ENCODE measurements at places on chromosomes 7 and 10.

DNA sequence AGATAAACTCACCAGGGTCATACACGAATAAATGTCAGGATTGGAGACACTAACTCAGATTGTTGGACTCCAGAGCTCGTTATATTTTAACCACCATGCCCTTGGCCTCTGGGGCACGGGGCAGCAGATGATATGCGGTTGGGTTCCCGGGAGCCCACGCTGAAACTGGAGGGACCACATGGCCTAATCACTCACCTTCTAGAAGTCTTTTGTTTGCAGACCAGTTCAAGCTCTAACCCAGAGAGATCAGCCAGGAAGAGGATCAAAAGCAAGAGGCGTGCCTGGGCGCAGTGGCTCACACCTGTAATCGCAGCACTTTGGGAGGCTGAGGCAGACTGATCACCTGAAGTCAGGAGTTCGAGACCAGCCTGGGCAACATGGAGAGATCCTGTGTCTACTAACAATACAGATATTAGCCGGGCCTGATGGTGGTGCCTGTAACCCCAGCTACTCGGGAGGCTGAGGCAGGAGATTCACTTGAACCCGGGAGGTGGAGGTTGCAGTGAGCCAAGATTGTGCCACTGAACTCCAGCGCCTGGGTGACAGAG, 42.6 kb upstream of the ECHDC3 start:
- no peak for DNase-seq

DNA sequence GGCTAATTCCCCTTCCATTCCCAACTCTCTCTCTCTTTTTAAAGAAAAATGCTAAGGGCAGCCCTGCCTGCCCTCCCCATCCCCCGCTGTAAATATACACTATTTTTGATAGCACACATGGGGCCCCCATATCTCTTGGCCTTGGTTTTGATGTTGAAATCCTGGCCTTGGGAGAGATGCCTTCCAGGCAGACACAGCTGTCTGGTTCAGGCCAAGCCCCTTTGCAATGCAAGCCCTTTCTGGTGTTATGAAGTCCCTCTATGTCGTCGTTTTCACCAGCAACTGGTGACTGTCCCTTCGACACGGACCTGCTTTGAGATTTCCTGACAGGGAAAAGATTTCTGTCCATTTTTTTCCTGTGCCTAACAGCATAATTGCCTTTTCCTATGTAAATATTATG, 3.0 kb downstream of the ADRA2A start:
- no peak for DNase-seq

- DNase-seq: no peak
Measured at GRCh38 chr10:33381451-33382215, 47.2 kb upstream of the NRP1 start.

GRCh38 chr7:38905056-38905759, 3.8 kb downstream of the VPS41 start:
- DNase-seq: no peak

- no peak for DNase-seq
Measured at GRCh38 chr10:53833908-53834307, 967.1 kb downstream of the PCDH15 start.

GRCh38 chr7:94405506-94405905, 10.8 kb downstream of the COL1A2 start:
- DNase-seq: no peak

DNA sequence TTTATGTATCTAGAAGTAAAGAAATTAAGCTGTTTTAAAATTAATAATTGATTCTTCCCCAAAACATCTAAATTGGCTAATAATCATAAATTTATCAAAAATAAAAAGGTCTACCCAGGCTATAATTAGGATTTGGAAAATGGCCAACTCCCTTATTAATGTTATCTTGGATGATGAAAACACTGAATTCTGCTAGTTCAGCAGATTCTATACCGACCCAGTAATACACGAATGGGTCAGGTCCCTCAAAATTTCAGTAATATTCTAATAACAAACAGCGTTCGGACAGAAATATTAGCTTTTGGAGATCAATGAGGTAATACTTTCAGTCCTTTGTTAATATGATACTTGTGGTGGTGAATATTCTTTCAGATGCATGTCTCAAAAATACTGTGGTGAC, 360.7 kb upstream of the MGMT start:
- no peak for DNase-seq

DNA sequence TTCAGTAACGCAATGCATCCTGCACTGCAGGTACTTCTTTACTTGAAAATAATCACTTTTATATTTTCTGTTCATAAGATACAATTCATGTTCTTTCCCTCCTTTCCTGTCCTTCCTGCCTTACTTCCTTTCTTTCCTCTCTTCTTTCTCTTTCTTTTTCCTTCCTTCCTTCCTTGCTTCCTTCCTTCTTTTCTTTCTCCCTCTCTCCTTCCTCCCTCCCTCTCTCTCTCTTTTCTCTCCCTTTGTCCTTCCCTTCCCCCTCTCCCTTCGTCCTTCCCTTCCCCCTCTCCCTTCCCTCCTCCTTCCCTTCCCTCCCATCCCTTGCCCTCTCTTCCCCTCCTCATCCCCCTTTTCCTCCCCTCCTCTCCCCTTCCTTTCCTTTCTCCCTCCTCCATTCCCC, 227.8 kb upstream of the KLF6 start:
- no peak for DNase-seq

- no peak for DNase-seq
Measured at GRCh38 chr7:39623732-39624441, 515 bp downstream of the RALA start.

GRCh38 chr10:28326516-28327490, 23.9 kb upstream of the MPP7 start:
- no peak for DNase-seq

DNA sequence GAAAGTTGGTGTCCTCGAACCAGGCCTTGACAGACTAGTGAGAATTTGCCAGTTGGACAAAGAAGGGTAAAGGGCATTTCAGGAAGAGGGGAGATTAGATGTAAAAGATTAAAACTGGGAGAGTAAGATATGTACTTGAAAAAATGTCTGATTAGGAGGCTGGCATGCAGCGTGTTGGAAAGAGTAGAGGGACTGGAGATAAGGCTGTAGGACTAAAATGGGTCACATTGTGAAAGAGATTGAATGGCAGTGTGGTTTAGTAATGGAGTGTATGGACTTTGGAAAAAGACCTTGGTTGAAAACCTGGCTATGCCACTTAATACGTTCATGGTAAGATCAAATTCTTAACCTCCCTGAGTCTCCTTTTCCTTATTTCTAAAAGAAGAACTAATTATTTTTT, 14.1 kb downstream of the CREM start:
- DNase-seq: no peak

- no peak for DNase-seq
Measured at GRCh38 chr7:27165996-27166530, 726 bp upstream of the HOXA9 start.

GRCh38 chr7:75658369-75658768, 80.4 kb downstream of the HIP1 start:
- DNase-seq: no peak

- no peak for DNase-seq
Measured at GRCh38 chr10:106540645-106541044, 623.9 kb downstream of the SORCS1 start.

DNA sequence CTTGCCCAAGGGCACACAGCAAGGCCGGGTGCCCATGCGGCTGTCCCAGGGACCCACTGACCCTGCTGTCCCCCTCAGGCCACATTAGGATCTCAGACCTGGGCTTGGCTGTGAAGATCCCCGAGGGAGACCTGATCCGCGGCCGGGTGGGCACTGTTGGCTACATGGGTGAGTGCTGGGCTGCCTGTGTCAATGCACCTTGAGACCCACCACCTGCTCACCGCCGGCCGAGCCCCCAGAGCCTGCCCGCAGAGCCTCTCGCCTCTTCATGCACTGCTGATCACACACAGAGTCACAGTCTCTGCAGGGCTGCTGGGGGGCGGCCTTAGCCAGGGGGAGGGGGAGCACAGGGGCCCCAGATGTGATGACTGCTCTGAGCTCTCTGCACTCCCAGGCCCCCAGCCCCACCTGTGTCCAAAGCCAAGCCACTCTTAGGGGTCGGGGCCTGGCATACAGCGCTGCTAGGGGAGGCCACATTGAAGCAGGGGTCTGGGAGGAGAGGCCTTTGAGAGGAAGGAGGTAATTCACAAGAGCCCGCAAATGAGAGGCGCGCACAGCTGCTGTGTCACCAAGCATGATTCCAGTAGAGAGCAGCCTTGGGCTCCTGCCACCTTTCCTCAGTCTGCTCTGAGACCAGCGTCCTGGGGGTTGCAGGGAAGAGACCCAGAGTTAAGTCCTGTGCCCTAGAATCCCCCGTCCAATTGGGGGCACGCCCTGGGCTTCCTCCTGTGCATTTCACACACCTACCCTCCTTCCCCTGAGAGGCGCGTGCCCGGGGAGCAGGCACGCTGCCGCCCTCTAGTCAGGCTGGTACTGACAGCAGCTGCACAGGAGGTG, 100.4 kb downstream of the RGS10 start:
- no peak for DNase-seq
